Fibroblast of skin of left biceps (primary cell): ENCODE measurements at places on chromosomes 6 and 20.

DNA sequence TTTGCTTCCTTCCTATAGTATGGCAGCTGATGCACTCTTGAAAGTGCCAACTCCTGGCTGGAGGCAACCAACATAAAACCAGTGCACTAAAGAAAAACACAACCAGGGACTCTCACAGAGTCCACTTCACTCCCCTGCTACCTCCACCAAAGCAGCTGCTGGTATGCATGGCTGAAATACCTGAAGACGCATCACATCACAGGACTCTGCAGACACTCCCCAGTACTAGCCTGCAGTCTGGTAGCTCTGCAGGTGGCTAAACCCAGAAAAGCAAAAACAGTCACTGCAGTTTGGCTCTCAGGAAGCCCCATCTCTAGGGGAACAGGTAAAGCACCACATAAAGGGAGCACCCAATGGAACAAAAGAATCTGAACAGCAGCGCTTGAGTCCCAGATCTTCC is 473.0 kb upstream of the SPTLC3 start:
- no peak for DNase-seq

DNA sequence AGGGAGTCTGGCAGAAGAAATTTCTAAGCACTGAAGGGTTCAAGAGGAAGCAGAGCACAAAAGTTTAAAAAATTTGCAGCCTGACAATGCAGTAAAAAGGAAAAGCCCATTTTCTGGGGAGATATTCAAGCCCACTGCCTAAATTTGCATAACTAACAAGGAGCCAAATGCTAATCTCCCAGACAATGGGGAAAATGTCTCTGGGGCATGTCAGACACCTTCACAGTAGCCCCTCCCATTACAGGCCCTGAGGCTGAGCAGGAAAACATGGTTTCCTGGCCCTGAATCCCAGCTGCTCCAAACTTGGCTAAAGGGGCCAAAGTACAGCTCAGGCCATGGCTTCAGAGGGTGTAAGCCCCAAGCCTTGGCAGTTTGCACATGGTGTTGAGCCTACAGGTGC is 908.5 kb upstream of the MANEA start:
- no peak for DNase-seq

DNA sequence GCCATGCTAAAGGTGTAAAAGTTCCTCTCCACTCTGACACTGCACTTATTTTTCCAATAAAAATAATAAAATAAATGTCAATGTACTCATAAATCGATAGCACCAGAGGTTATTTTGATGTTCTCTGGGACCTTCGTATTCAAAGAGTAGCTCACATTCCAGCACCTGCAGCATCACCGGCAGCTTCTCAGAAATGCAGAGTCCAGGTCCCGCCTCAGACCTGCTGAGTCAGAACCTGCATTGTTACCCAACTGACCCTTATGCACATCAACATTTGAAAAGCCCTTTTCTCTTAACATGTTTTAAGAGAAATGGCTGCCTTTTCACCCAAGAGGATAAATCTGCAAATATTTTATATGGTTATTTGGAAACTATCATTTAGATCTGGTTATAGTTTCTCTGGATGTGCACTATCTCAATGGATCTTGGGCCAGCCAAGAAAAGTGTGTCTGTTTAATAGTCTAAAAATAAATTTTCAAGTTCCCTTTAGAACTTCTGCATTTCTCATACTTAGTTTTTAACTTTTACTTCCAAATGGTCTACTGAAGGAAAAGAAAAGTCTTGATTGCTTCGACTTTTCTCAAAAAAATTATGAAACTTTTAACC is 216.2 kb upstream of the PRDM1 start:
- DNase-seq = no peak

DNA sequence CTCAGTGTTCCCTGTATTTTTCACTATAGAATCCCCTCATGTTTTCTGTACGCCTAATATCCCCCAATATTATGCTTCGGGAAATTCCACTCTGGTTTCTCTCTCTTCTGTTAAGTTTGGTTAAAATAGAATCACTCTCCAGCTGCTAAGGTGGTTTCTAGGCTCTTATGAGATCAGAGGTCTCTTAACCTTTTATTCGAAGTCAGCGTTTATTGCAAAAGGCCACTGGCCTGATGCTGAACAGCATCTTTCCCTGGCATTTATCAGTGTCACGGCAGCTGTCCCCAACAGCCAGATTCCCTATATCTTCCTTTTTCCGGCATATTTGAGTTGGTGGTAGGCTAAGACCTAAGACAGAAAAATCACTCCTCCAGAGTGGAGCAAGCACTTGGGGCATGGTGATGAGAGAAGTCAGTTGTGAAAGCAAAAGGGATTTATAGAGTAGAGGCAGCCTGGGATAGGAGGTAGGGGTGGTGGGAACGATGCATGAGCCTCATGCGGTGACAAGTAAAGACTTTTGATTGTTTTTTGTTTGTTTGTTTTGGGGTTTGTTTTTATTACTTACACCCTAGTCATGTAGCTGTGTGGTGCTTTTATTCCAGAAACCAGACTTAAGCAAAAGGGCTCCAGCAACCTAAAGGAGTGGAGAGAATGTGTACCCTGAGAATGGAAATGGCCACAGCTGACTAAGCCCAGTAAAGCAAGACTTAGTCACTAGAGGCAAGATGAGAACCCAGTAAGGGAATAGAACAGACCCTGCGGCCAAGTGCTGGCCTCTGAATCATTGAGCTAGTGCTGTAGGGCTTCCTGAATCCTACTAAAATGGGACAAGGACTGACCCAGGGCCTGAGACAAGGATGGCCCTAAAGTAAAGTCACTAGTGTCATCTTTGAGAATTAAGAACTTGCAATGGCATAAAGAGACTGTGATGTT is 233.0 kb upstream of the PRND start:
- DNase-seq = no peak

- no peak for DNase-seq
Measured at GRCh38 chr20:14568225-14568624, 230.8 kb upstream of the FLRT3 start.

DNA sequence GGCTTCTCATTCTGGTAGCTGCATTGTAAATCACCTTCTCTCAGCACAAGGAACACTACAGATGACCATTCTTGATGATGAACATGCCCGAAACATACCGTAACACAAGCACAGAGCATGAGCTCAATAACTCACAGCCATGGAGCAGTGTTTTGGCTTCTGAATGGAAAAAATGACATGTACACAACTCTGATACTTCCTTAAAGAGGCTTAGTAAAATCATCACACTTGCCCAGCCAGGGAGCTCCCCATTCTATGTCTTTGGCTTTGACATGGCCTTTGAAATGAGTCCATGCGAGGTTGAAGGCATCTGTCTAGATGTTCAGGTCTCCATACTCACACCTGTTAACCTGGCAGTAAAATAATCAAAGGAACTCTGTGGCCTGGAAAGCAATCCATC is 87.6 kb downstream of the MYB start:
- no peak for DNase-seq

DNA sequence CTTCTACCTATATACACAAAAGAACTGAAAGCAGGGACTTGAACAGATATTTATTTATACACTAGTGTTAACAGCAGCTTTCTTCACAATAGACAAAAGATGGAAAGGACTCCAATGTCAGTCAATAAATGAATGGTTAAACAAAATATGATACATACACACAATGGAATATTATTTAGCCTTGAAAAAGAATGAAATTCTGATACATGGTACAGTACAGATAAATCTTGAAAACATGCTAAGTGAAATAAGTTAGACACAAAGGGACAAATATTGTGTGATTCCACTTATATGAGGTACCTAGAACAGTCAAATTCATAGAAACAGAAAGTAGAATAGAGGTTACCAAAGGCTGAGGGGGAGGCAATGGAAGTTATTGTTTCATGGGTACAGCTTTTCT is 79.8 kb upstream of the ADTRP start:
- DNase-seq = no peak

DNA sequence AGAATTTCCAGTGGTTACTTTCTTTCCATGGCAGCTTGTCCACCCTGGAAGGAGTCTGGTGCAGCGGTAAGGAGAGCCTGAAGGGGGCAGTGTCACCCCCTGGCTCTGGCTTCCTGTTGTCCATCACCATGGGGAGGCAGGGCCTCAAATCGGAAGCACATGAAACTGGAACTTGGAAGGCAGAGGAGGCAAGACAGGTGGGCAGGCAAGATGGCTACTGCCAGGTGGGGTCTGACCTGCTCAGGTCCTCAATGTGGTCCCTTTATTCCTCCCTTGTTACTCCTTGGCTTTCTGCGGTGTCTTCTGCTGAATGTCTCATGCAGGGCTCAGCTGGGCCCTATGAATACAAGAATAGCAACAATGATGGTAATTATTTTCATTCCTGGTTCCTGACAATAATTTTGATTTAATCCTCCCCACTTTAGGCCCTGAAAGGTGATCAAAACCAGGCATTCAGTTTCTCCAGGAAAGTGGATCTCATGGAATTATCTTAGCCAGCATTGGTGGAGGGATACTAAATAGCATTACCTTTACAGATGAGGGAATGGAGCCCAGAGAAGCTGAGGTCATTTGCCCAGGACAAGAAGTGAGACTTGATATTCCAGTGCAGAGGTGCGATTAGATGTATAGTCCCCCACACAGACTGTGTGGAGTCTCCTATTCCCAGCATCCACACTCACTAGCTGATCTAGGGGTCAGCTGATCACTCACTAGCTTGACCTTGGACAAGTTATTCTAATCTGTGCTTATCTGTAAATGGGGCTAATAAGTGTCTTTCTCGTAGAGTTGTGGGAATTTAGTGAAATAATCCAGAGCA is 17.6 kb upstream of the SNAI1 start:
- DNase-seq = no peak
